Esophagus squamous epithelium (tissue), 5 donors: ENCODE measurements at places on chromosomes 5 and 9.
A peak's percentile ranks its signal among the peaks of the same experiment; 100 is the strongest.

DNA sequence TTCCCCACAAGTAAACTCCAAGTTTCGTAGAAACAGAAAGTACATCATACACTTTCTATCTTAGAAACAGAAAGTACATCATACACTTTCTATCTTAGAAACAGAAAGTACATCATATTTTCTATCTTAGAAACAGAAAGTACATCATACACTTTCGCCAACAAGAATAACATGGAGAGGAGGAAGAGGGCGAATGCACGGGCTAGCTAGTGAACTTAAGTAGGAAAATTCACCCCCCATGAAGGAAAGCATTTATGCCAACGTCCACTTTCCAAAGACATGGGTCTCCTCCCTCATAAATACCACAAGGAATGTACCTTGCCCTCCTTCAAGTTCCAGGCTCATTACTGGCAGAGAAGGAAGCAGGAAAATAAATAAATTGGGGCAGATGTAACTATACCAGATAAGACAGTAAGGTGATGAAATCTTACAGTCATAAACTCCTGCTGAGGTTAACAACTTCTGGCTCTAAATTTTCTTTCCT lies 64.7 kb downstream of the FRMD3 start:
- no peaks in the 10 kb centered on the region for H3K36me3 ChIP-seq
- H3K4me1 ChIP-seq, result peaks cover 4% of the 10 kb centered on the region
- no peak for DNase-seq
- H3K4me3 ChIP-seq, result peak overlapping the region; percentile 22

DNA sequence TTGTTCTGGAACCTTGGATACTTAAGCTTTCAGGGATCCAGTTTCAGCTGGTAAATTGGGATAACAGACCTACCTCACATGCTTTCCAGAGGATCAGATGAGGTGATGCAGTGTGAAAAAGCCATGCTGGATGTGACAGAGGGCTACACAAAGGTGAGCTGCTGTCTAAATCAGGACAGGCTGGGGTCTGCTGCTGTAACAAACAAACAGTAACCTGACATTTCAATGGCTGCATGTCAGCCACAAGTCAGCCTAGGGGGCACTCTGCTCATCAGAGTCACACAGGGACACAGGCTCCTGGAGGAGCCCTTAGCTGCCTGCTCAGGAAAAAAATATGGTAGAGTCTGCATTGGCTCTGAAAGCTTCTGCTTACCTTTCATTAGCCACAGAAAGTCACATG lies 66.7 kb upstream of the EGFLAM start:
- H3K36me3 ChIP-seq, result no peaks in the 10 kb centered on the region
- no peak overlapping the region for H3K27ac ChIP-seq
- H3K4me1 ChIP-seq, result no peaks in the 10 kb centered on the region
- H3K4me3 ChIP-seq, result no peak overlapping the region
- no peaks in the 10 kb centered on the region for H3K27me3 ChIP-seq
- no peak for DNase-seq

- no peaks in the 10 kb centered on the region for H3K36me3 ChIP-seq
- no peak overlapping the region for H3K27ac ChIP-seq
- no peaks in the 10 kb centered on the region for H3K4me1 ChIP-seq
Observed at GRCh38 chr5:174400461-174400860, 323.9 kb upstream of the MSX2 start.

DNA sequence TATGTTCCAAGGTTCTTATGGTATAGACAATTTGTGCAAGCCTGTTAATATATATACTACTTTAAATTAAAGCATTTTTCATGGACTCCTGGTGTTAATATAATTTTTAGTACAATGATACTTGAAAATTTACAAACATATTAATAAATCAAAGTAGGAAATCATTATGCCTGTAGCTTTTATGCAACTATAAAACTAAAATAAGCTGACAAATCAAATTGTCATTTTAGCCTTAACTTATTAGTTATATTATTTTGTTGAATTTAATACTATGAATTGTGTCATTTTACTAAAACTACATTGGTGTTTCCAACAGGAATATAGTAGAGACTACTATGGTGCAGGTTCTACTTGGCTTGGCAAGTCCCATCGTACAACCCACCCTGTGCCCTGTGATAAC lies 96.0 kb downstream of the MED10 start:
- no peak overlapping the region for H3K27ac ChIP-seq
- H3K4me1 ChIP-seq, result no peaks in the 10 kb centered on the region
- no peaks in the 10 kb centered on the region for H3K27me3 ChIP-seq

GRCh38 chr5:107213025-107213424 lies 457.7 kb downstream of the EFNA5 start:
- no peak overlapping the region for H3K27ac ChIP-seq
- no peaks in the 10 kb centered on the region for H3K27me3 ChIP-seq
- no peak overlapping the region for H3K4me3 ChIP-seq
- no peaks in the 10 kb centered on the region for H3K36me3 ChIP-seq
- peaks cover 4% of the 10 kb centered on the region for H3K4me1 ChIP-seq
